ENCODE measurements at places on chromosomes 5 and 9. TPM values are rescaled to one million over a fixed set of nuclear protein-coding genes. Genes with fewer than 3 reads are reported as not detected.

Gene AFAP1L1
- total RNA-seq: 121 TPM

Gene PLPPR1
- total RNA-seq: 0.92 TPM

Gene FGF1
- total RNA-seq: 8.7 TPM

Gene TUT7
- 34.8 TPM for total RNA-seq

Gene SCGB3A2
- 5.8 TPM for total RNA-seq

Gene FAM153A
- 1.0 TPM for total RNA-seq

Gene IRX2
- 1.6 TPM for total RNA-seq

DNA sequence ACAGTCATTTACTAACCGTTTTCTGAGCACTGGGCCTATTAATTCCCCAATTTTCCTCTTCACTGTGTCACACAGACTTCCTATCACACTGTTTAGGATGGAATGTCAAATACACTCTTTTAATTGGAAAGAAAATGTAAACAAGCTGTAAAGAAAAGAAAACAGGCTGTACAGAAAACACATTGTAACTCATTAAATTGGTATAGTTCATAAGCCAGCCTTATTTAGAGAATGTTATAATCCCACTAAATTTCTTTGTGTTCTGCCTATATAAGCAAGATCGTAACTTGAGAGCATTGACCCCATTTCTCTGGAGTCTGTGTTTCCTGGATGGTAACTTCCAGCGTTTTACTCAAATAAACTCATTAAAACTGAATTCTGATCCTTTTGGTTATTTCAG lies 46.5 kb downstream of the TARS1 start:
- DNase-seq: no peak

DNA sequence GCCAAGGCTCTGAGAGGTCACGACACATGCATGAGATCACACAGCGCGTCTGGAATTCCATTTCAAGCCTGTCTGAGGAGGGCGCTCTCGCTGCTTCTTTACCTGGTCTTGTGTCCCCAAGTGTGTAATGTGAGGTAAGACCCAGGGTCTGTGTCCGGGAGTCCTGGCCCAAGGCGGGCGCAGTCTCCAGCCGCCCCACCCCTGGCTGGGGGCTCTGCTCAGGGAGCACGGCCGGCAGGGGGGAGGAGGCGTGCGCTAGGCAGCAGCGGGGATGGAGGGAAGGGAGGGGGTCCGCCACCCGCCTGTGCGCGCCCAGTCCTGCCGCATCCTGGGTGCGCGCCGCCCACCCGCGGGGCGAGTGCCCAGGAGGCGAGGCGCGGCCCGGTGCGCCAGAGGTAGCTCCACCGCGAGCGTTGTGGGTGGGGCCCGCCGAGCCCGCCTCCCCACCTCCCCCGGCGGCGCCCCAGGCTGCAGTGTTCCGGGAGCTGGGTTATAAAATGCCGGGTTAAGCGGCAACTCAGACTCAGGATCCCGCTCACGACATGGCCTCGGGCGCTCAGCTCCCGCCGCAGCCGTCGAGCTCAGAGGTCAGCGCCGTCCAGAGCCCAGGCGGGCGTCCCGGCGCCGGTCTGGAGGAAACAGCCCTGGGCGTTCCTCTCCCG lies at the start of gene CCNI2:
CCNI2 (plus strand) TSS at position 473 of the 662 bp plus-strand sequence; CDS start at position 543, 70 bp downstream.
- DNase-seq: peak; percentile 27

DNA sequence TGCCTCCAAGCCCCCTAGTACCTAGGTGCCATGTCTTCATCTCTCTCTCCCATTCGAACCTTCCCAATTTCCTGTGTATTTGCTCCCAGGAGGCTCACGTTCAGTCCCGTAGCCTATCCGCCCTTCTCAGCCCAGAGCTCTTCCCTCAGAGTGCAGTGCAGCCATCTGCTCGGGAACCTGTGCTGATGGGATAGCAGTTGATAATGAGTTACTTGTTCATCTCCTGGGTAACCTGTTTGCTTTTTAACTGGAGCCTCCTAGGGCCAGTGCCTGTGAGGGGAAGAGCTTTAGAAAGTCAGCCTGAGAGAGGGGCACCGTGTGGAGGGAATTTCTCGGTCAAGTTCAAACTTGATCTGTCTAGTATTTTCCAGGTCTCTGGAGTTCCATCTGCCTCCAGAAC lies 229.8 kb upstream of the IL12B start:
- DNase-seq: no peak

DNA sequence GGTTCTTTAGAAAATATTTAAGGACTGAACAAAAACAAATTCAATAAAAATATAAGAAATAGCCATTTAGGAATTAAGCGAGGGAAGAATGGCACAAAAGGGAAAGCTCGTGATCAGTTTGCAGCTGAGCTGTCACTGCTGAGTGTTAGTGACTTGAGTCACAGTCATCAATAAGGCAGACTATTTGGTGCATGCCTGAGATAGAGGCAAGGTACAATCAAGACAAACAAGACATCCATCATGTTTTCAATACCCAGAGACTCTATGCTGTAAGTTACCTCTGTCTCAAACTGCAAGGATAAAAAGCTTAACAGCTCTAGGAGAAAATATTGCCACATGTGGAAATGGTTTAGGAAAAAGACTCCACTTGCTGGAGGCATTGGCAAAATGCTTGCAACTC lies 426.4 kb upstream of the TYRP1 start:
- DNase-seq: no peak

- DNase-seq: peak; percentile 45
These were observed 37.8 kb upstream of the CRB2 start for GRCh38 chr9:123318202-123318601.

- DNase-seq: no peak
These were observed 560.7 kb downstream of the PSAT1 start for GRCh38 chr9:78857373-78858225.

DNA sequence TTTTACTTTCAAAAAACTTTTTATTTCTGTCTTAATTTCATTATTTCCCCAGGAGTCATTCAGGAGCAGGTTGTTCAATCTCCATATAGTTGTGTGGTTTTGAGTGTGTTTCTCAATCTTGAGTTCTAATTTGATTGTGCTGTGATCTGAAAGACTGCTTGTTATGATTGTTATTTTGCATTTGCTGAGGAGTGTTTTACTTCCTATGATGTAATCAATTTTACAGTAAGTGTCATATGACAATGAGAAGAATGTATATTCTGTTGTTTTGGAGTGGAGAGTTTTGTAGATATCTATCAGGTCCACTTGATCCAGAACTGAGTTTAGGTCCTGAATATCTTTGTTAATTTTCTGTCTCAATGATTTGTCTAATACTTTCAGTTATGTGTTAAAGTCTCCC lies 706.9 kb upstream of the CTNND2 start:
- DNase-seq: no peak

DNA sequence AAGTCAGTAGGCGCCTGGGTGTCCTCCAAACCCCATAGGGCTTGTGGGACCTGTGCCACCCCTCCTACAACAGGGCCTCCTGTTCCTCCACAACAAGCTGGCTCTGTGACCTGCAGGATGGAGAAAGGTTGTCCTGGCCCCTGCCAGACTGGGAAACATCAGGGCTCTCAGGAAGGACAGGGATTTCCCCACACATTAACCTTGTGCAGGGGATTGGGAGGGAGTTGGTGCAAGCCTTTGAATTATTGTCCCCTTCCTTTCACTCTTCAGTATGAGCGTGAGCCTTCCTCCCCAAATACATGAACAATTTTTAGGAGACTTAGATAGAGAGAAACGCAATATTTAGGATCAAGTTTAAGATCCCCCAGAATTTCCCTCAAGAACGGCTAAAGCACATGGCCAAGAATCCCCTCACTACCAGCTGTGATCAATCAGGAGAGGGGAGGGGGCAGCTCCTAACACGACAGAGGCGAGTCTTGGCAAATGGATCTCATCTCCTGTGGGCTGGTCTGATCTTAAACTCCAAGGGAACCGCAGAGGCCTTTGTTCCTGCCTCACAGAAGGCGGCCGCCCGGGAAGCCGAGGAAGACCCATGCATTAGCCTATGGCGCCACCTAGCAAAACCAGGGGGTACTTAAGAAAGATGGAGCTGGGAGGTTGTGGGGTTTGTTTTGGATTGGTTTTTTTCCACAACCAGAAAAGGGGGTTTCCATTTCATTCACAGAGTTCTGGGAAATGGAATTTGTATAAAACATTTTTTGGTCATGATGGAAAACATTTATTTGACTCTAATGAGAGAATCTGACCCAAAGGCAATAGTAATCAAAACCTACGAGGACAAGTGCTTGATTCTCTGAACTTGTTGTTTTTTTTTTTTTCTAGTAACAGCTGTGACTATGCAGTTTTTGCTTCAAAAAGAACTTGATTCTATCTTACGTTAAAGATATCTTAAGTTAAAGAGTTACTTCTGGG lies 36.1 kb upstream of the OSMR start:
- DNase-seq: peak; percentile 94

GRCh38 chr5:156896546-156896945 lies 46.5 kb downstream of the PPP1R2B start:
- DNase-seq: no peak

- peak; percentile 64 for DNase-seq
These were observed 27.7 kb upstream of the SCGB3A1 start for GRCh38 chr5:180618829-180619562.

GRCh38 chr9:92494856-92495255 lies 12.6 kb upstream of the ASPN start:
- no peak for DNase-seq

- DNase-seq: no peak
These were observed 12.5 kb upstream of the SEC16A start for GRCh38 chr9:136495238-136495800.

DNA sequence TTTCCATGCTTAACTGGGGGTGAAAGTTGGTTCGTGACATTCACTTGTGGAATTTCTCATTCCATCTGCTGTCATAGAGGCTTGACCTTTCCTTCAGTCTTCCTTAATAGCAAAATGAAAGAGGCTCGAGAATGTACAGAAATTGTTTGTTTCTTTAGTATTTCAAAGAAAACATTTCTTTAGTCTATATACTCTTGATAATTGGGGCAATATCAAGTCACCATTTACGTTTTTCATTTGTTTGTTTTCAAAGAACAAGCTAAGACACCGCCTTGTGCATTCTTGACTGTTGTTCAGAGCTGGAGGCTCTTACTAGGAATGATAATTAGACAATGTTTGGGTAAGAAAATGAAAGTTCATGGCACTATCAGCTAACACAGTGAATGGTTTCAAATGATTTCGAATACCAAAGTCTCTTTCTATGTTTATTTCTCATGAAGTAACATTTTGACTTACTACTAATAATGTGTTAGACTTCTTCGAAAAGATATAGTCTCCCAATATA lies 835.4 kb downstream of the SEMA5A start:
- DNase-seq: no peak

GRCh38 chr5:158914008-158915000 lies 185.4 kb downstream of the EBF1 start:
- DNase-seq: no peak

DNA sequence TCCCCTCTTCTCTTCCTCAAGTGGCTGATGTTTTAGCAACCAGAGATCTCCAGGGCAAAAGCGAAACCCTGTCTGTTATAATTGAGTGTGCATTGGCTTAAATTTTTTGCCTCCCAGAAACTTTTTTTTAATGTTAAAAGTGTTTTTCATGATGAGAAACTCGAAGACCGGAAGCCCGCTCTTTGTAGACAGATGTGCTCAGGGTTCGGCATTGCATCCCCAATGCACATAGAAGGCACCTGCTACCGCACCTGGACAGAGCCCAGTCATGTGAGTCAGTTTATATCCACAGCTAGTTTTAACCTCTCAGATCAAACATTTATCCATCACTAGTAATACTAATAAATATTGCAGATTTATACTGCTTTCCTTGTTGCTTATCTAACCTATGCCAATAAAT lies 19.5 kb upstream of the NADK2 start:
- DNase-seq: no peak

- DNase-seq: no peak
These were observed 380.6 kb downstream of the TLE4 start for GRCh38 chr9:79952401-79952800.

- no peak for DNase-seq
These were observed 154.2 kb upstream of the TYRP1 start for GRCh38 chr9:12538842-12539579.

DNA sequence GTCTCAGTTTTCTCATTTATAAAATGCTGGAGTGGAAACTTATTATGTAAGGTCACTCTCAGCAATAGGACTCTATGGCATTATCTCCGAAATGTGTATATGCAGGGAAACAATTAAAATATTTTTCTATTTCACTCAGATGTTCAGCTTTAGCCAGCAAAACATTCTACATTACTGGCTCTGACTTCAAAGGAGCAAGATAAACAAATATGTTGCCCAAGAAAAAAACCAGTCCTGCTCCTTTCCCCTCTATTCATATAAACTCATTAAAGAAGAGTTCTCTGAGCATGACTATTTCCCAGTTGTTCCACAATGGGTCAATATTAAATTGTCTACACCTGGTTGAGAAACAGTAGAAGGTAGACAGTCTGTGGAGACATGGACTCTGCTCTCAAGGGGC lies 155.0 kb downstream of the NPR3 start:
- no peak for DNase-seq

- DNase-seq: peak; percentile 59
These were observed 94.9 kb upstream of the NR4A3 start for GRCh38 chr9:99726758-99727157.

DNA sequence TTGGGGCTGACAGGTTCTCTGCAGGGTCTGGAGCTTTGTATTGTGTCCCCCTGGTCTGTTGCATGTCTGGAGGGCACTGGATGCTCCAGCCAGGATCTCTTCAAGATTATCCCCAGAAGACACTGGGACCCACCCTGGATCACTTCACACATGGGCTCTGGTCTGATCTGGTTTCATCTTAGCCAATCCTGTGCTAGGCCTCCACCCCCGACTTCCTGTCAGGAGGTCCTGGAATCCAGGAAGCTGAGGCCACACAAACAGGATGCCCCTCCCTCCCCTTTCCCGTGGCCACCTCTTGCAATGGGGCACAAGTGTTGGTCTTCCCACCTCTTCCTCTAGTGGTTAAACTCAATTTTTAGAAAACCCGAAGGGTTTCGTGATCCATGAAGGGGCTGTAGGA lies 242.6 kb upstream of the MVB12B start:
- no peak for DNase-seq
